ENCODE measurements at places on chromosomes 6 and 20.

DNA sequence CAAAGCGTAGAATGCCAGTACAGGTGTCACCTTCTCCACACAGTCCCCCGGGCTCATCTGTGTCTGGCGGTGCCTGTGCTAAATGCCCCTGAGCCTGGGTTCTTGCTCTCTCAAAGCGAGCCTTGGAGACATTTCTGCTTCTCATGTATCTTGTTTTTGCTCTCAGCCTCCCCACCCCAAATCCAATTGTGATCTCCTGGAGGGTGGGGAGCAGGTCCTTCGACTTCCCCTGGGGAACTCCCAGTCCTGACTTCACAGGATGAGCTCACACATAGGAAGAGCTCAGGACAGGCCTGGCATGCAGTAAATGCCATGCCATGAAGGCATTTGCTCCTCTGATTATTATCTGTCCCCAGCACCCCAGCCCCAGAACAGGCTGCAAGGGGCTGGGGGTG is 58.1 kb downstream of the NOL4L start:
- no peak for DNase-seq

DNA sequence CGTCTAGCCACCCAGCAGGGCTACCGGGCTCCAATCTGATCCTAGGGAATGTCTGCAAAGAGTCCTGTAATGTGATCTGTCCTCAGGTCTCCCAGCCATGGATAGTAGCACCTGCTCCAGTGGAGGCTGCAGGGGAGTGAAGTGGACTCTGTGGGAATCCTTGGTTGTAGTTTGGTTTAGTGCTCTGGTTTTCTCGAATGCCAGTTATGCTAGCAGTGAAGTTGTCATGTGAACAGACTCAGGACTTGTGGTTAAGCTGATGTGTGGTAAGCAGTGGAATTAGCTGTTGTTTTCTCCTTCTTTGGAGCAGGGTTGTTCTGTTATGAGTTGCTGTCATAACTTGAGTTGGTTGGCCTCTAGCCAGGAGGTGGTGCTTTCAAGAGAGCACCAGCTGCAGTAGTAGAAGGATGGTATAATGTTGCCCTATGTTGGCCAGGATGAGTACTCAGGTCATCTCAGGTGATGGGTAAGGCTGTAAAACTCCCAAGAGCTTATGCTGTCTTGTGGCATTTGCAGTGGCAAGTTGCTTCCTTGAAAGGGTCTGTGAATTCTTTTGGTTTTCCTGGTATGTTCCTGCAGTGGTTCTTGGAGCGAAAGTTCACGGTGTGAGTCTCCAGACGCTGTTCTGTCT is 390.2 kb downstream of the UTRN start:
- DNase-seq: no peak

- no peak for DNase-seq
Measured at GRCh38 chr20:24469894-24470745, 691 bp downstream of the SYNDIG1 start.

DNA sequence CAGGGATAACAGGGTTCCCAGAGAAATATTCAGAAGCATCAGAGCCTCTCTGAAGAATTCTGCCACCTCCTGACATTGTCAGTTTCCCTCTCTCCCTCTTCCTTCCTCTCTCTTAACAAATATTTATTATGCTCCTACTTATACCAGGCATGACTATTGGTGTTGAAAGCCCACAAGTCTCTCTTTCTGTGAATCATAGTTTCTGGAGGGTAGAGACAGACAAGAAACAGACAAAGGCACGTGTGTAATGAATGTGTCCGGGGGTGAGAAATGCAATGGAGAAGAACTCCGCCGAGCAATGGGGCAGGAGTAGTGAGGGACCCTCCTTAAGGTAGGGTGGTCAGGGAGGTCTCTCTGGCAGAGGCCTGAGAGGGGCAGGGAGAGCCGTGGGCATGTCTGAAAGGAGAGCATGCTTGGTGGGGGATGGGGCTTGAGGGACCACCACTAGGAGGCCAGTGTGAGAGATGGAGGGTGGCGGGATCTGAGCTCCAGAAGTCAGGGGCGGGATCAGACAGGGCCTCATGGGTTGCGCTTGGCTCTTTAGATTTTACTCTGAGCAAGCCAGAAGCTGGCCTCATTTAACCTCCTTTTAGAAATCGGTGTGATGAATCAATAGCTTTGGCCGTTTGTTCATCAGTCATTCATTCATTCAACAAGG is 57.3 kb downstream of the EYA2 start:
- DNase-seq: no peak

GRCh38 chr6:11036977-11037430 is 7.1 kb downstream of the ELOVL2 start:
- DNase-seq: no peak

Data from stimulated activated CD4-positive, alpha-beta T cell treated with anti-CD3 and anti-CD28 coated beads, Interleukin-1b, Interleukin-23, amount 100 ng/mL, for 1 hour (primary cell).